Posterior vena cava (tissue), 2 donors: ENCODE measurements at places on chromosomes 5 and 9. TPM values are rescaled to one million over a fixed set of nuclear protein-coding genes. Genes with fewer than 3 reads are reported as not detected.

NKD2 gene
- total RNA-seq: 2.7 TPM

- DNase-seq: no peak
Measured at GRCh38 chr5:40258222-40258621, 421.5 kb upstream of the PTGER4 start.

SARDH gene
- 1.8 TPM for total RNA-seq

DNA sequence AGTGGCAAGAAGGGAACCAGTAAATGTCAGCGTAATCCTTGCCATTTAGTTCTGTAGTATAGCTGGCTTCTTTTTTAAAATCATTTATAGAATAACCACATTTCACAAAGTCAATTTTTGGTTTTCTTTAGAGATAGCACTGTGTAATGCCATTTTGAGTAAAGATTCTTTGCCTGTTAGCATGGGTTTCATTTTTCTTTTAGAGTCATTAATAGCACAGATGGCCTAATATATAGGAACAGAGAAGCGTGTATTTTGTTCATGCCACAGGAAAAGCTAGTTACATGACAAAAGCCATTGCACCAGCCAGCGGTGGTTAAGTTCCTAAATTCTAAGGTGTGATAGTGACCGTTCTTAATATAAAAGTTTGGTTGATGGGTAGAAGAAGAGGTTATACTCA, 1363.9 kb downstream of the MAT2B start:
- no peak for DNase-seq

AHRR gene
- total RNA-seq: 0.69 TPM

TYRP1 gene
- 0.67 TPM for total RNA-seq

DMRT3 gene
- not detected for total RNA-seq

LVRN gene
- total RNA-seq: 1.5 TPM

MEIKIN gene
- total RNA-seq: not detected

- no peak for DNase-seq
Measured at GRCh38 chr5:150499437-150499956, 8.4 kb upstream of the NDST1 start.

GRCh38 chr5:68155940-68156339, 59.6 kb upstream of the PIK3R1 start:
- DNase-seq: no peak

- no peak for DNase-seq
Measured at GRCh38 chr5:60826653-60827052, 17.4 kb downstream of the ELOVL7 start.

- DNase-seq: no peak
Measured at GRCh38 chr5:154524181-154524580, 46.2 kb upstream of the HAND1 start.
